Right atrium auricular region (tissue), 2 donors: ENCODE measurements at places on chromosomes 16 and 17. TPM values are rescaled to one million over a fixed set of nuclear protein-coding genes. Genes with fewer than 3 reads are reported as not detected.
A peak's percentile ranks its signal among the peaks of the same experiment; 100 is the strongest.

CA7 gene
- not detected for total RNA-seq

AGRP gene
- total RNA-seq, result not detected

LGALS9 gene
- total RNA-seq, result 9.7 TPM

SCPEP1 gene
- 54.2 TPM for total RNA-seq

SOST gene
- not detected for total RNA-seq

CXCL16 gene
- total RNA-seq, result 5.2 TPM

PEX12 gene
- 8.7 TPM for total RNA-seq

DNA sequence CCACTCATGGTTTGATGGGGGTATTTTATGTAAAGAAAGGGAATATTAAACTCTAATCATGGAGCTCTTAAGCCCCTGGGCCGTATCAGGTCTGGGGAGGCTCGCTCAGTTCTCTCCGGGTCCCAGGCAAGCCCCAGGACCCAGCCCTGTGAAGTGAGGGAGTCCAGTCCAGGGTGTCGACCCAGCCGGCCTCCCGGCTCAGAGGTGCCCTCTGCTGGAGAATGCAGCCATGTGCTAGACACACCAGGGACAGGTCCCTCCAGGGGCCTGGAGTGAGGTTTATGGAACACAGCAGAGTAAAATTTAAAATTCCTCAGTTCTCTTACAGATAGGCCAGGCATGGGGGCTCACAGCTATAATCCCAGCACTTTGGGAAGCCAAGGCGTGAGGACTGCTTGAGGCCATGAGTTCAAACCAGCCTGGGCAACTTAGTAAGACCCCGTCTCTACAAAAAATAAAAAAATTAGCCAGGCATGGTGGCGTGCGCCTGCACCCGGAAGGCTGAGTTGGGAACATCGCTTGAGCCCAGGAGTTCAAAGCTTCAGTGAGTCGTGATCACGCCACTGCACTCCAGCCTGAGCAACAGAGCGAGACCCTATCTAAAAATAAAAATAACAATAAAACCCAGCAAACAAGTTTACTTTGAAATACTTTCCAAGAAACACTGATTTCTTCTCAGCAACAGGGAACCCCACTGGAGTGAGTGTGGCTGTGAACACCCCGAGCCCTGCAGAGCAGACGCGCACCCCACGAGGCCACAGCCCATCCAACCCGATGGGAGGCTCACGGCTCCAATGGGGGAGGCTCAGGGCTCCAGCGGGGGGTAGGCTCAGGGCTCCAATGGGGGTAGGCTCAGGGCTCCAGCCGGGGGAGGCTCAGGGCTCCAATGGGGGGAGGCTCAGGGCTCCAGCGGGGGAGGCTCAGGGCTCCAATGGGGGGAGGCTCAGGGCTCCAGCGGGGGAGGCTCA, 72.2 kb downstream of the ZNF778 start:
- no peaks in the 10 kb centered on the region for H3K4me1 ChIP-seq
- no peak overlapping the region for H3K4me3 ChIP-seq
- no peaks in the 10 kb centered on the region for H3K27me3 ChIP-seq
- peaks cover 50% of the 10 kb centered on the region for H3K36me3 ChIP-seq
- peak; percentile 76 for DNase-seq

GRCh38 chr16:87845213-87845612, 24.1 kb downstream of the SLC7A5 start:
- H3K27me3 ChIP-seq, result no peaks in the 10 kb centered on the region
- H3K36me3 ChIP-seq, result no peaks in the 10 kb centered on the region
- no peak overlapping the region for H3K4me3 ChIP-seq
- peak overlapping the region; percentile 51 for H3K27ac ChIP-seq
- no peak for DNase-seq
- H3K4me1 ChIP-seq, result no peaks in the 10 kb centered on the region

DNA sequence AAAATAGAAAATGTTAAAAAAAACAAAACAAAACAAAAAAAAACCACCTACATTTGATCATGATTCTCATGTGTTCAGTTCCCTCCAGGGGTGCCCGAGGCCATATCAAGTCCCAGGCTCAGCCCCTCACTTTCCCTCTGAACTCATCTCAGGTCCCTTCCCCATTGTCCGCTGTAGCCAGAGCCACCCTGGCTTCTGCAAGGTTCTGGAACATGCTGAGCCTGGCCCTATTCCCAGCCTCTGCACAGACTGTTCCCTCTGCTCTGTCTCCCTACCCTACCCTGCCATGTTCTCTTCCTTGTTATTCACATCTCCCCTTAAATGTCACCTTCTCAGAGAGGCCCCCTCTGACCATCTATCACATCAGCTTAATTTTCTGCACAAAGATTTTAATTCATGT, 46.9 kb downstream of the TK2 start:
- no peak overlapping the region for H3K4me3 ChIP-seq
- H3K4me1 ChIP-seq, result no peaks in the 10 kb centered on the region
- H3K27me3 ChIP-seq, result no peaks in the 10 kb centered on the region
- H3K27ac ChIP-seq, result peak overlapping the region; percentile 64
- DNase-seq, result no peak
- no peaks in the 10 kb centered on the region for H3K36me3 ChIP-seq

GRCh38 chr16:67000384-67001351, 12.3 kb downstream of the CES4A start:
- no peaks in the 10 kb centered on the region for H3K4me1 ChIP-seq
- peak overlapping the region; percentile 49 for H3K27ac ChIP-seq
- H3K4me3 ChIP-seq, result peak overlapping the region; percentile 54
- H3K27me3 ChIP-seq, result no peaks in the 10 kb centered on the region

DNA sequence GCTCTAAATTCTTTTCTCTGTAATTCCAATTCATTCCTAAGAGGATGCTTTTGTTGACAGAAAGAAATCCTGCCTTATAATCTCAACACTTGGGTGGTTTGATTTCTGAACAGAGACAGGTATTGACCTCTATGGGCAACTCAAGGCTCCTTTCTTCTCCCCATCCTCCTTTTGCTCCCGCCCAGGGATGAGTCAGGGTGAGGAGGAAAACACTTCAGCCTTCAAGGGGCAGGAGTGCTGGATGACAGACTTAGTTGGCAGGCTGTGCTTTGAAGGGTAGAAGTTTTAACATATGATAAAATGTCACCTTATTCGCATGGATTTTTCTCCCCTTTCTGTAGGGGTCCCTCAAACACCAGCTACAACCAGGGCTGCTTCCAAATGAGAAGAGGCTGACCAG, 16.7 kb upstream of the TOM1L1 start:
- no peaks in the 10 kb centered on the region for H3K36me3 ChIP-seq
- no peaks in the 10 kb centered on the region for H3K27me3 ChIP-seq
- DNase-seq, result no peak
- H3K4me3 ChIP-seq, result no peak overlapping the region

GRCh38 chr17:7932483-7932891, 481 bp downstream of the CNTROB start:
- H3K36me3 ChIP-seq, result peaks cover 9% of the 10 kb centered on the region
- H3K27me3 ChIP-seq, result no peaks in the 10 kb centered on the region
- DNase-seq, result peak; percentile 64
- peak overlapping the region; percentile 55 for H3K4me3 ChIP-seq
- peak overlapping the region; percentile 77 for H3K27ac ChIP-seq
- H3K4me1 ChIP-seq, result no peaks in the 10 kb centered on the region

- no peaks in the 10 kb centered on the region for H3K4me1 ChIP-seq
- H3K4me3 ChIP-seq, result no peak overlapping the region
- no peaks in the 10 kb centered on the region for H3K27me3 ChIP-seq
These were observed 139.7 kb downstream of the AATF start for GRCh38 chr17:37088459-37088858.

- no peak for DNase-seq
- H3K27ac ChIP-seq, result peak overlapping the region; percentile 99
- no peak overlapping the region for H3K4me3 ChIP-seq
- no peaks in the 10 kb centered on the region for H3K27me3 ChIP-seq
- no peaks in the 10 kb centered on the region for H3K4me1 ChIP-seq
These were observed 2.0 kb downstream of the VAMP2 start for GRCh38 chr17:8160741-8161221.

DNA sequence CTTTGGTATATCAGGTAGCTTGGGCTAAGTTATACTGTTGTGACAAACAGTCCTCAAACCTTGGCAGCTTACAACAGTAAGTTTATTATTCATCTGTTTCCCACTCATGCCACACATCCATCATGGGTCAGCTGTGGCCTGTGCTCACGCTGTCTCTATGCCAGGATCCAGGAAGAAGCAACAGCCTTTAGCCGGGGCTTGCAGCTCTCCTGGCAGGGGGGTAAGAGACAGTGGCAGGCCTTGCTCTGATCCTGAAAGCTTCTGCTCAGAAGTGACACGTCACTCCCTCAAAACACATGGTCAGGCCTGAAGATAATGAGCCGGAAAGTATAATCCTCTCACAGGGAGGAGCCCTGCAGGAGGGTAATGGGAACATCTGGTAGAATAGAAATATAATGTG, 377.6 kb downstream of the CPPED1 start:
- H3K4me3 ChIP-seq, result no peak overlapping the region
- no peaks in the 10 kb centered on the region for H3K4me1 ChIP-seq
- DNase-seq, result no peak
- no peak overlapping the region for H3K27ac ChIP-seq

DNA sequence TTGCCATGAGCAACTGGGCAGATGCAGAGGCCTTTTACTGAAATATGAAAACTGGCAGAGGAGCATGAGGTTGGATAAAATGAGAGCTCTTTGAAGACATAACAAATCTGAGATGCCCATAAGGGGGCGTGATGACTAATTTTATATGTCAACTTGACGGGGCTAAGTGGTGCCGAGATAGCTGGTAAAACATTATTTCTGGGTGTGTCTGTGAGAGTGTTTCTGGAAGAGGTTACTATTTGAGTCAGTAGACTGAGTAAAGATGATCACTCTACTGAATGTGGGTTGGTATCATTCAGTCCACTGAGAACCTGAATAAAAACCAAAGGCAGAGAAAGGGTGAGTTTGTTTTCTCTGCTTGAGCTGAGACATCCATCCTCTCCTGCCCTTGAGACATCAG, 454.2 kb downstream of the NPIPA7 start:
- no peaks in the 10 kb centered on the region for H3K36me3 ChIP-seq
- DNase-seq, result no peak
- no peaks in the 10 kb centered on the region for H3K27me3 ChIP-seq
- H3K27ac ChIP-seq, result no peak overlapping the region
- no peaks in the 10 kb centered on the region for H3K4me1 ChIP-seq
- H3K4me3 ChIP-seq, result no peak overlapping the region

DNA sequence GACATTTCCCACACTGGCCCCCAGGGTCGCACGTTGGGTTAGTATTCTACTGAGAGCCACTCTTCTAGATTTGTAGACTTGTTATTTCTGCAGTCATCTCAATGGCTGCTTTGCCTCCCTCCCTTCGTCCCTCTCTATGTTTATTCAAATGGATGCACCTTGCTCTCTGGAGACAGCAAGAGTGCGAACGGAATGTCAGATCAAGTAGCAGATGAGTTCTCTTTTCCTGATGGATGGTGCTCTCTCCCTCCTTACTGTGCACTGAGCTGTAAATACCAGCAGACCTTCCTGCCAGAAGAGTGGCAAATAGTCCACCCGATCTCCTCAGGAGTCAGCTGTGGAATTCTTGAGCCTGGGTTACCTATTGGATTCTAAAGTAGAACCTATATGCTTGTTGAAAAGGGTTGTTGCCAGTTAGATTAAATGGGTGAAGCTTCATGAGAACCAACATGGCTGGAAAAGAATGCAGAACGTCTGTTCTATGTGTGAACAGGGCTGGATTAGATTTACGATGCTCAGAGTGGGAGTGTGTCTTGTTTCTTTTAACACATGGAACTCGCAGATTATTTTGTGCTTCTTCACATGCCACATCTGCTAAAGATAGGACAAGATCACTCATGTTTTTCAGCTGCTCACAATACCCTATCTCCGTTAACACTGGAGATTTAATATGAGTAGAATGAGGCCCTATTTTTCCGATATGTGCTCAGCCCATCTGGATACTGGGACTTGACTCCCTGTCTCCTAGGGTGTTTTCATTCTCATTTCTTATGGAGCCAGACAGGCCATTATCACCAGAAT, 6.1 kb downstream of the GNAO1 start:
- no peaks in the 10 kb centered on the region for H3K36me3 ChIP-seq
- H3K27me3 ChIP-seq, result no peaks in the 10 kb centered on the region

GRCh38 chr17:39224778-39225307, 902 bp downstream of the STAC2 start:
- H3K27ac ChIP-seq, result no peak overlapping the region
- H3K4me1 ChIP-seq, result no peaks in the 10 kb centered on the region
- H3K4me3 ChIP-seq, result peak overlapping the region; percentile 56
- H3K27me3 ChIP-seq, result no peaks in the 10 kb centered on the region
- DNase-seq, result no peak
- H3K36me3 ChIP-seq, result no peaks in the 10 kb centered on the region

- H3K4me3 ChIP-seq, result no peak overlapping the region
- DNase-seq, result no peak
- no peaks in the 10 kb centered on the region for H3K27me3 ChIP-seq
- no peaks in the 10 kb centered on the region for H3K36me3 ChIP-seq
These were observed 51.4 kb upstream of the NFAT5 start for GRCh38 chr16:69514356-69514755.

DNA sequence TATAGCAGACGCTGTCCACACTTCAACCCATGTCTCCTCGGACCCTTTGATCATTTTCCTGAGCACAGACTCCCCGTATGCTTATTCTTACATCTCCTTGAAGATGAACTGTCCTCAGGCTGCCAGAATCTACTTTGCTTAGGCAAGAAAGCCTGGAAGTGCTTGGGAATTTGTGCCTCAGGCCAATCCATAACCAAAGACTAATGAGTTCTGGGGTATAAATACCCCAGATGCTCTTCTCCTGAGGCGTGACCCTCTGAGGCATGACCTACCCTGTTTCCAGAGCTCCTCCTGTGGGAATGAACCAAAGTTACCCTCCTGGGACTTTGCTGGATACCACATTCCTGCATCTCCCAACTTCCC, 10.1 kb upstream of the TEKT3 start:
- H3K36me3 ChIP-seq, result no peaks in the 10 kb centered on the region
- H3K27ac ChIP-seq, result peak overlapping the region; percentile 23

GRCh38 chr17:67365738-67366192, 612 bp downstream of the PSMD12 start:
- DNase-seq, result no peak
- peaks cover 44% of the 10 kb centered on the region for H3K4me1 ChIP-seq
- peak overlapping the region; percentile 90 for H3K4me3 ChIP-seq
- H3K27ac ChIP-seq, result peak overlapping the region; percentile 92

DNA sequence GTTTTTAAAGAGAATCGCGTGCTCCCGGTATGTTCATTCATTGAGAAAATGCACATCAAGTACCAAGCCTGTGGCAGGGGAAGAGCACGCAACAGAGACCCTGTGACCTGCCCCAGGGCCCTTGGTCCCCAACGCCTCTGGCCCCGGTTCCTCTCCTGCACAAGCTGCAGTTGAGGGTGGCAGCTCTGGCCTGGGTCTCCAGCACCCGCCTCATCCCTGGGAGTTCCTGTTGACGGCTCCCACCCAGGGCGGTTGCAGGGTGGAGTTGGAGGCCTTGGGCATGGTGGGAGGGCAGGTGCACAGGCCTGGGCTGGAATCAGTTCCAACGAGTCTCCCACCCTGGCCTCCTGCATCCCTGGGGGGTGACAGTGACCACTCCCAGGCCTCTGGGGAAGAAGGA, 5.0 kb downstream of the NECAB2 start:
- no peak overlapping the region for H3K27ac ChIP-seq
- no peak overlapping the region for H3K4me3 ChIP-seq
- no peak for DNase-seq
- no peaks in the 10 kb centered on the region for H3K4me1 ChIP-seq
- H3K36me3 ChIP-seq, result no peaks in the 10 kb centered on the region

GRCh38 chr16:9095656-9096397, 4.4 kb downstream of the HAPSTR1 start:
- H3K27ac ChIP-seq, result no peak overlapping the region
- H3K4me3 ChIP-seq, result no peak overlapping the region
- peaks cover 12% of the 10 kb centered on the region for H3K36me3 ChIP-seq
- peaks cover 76% of the 10 kb centered on the region for H3K4me1 ChIP-seq

- no peak overlapping the region for H3K27ac ChIP-seq
- no peak overlapping the region for H3K4me3 ChIP-seq
- H3K4me1 ChIP-seq, result no peaks in the 10 kb centered on the region
- no peaks in the 10 kb centered on the region for H3K27me3 ChIP-seq
- DNase-seq, result no peak
These were observed 1762.2 kb downstream of the TP53TG3F start for GRCh38 chr16:35221482-35222185.
